MCF 10A (cell line): ENCODE measurements at places on chromosomes 1 and 21. TPM values are rescaled to one million over a fixed set of nuclear protein-coding genes. Genes with fewer than 3 reads are reported as not detected.

Gene TCHH
- total RNA-seq: 0.12 and 0.22 TPM in 2 replicates

Gene ANGPTL1
- not detected in 2 replicates for total RNA-seq

DNA sequence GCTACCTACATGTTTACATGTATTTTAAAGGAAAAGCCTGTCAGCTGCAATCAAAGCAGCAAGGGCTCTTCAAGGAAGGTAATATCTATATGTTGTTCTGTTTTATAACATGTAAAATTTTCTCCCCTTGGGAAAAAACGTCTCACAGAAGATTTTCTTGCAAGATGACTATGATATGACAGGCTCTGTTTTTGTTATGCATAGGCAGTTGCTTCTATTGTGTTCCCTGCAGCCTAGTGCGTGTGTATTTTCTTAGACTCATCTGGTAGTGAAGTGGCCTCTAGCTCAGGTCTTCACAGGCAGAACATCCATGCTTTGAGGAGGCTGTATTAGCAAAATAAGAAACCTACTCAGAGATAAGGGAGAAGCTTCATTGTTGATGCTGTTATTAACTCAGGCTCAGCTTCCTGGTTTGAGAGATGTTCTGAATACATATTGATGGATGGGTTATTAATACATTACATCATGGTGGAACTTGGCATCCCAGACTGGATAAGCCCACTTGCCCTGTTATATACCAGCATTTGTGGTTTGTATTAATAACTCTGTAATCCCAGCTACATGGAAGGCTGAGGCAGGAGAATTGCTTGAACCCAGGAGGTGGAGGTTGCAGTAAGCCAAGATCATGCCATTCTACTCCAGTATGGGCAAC, 35.8 kb downstream of the LAMC1 start:
- H3K36me3 ChIP-seq: peaks cover 12% of the 10 kb centered on the region
- no peak overlapping the region for H3K27ac ChIP-seq
- H3K4me3 ChIP-seq: no peak overlapping the region
- DNase-seq: no peak
- H3K4me1 ChIP-seq: peaks cover 15% of the 10 kb centered on the region

GRCh38 chr1:147515045-147515869, 26.0 kb upstream of the BCL9 start:
- H3K4me1 ChIP-seq: peaks cover 7% of the 10 kb centered on the region
- no peak overlapping the region for H3K27ac ChIP-seq
- H3K4me3 ChIP-seq: no peak overlapping the region
- H3K27me3 ChIP-seq: no peaks in the 10 kb centered on the region
- peak; percentile 84 for DNase-seq

DNA sequence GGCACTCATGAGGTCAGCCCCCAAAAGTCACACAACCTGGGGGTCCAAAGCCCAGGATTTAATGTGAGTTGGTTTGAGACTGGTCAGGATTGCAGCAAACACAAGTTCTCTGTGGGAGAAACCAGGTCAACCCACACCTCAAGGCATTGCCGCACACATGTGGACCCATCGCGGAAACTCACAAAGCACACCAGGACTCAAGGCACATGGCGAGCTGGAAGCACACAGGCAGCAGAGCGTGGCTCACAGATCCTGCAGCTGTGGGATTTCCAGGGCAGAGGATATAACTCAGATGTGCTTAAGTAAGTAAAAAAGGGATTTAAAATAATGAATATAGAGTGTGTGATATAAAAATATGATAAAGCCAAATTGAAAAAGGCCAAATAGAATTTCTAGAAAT, 51.6 kb upstream of the ADARB1 start:
- H3K27ac ChIP-seq: no peak overlapping the region
- H3K4me3 ChIP-seq: no peak overlapping the region
- peaks cover 2% of the 10 kb centered on the region for H3K4me1 ChIP-seq
- H3K27me3 ChIP-seq: no peaks in the 10 kb centered on the region
- H3K36me3 ChIP-seq: no peaks in the 10 kb centered on the region
- no peak for DNase-seq

DNA sequence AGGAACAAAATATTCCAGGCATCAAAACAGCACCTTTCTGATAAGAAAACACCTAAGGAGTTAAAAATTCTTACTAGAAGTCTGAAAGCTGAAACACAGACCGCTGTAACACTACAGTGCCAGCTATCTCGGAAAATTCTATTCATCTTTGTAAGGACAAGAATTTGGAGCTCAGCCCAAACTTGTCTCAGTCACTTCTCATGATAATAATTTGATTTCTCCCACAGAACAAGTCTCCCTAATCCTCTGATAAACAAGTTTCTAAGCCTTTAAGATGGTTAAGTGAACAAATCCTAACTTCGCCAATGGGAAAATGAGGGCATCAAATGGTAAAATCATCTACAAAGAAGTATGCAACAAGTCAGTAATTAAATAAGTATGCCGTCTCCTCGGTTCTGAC, 59.9 kb downstream of the SIPA1L2 start:
- DNase-seq: no peak
- peaks cover 29% of the 10 kb centered on the region for H3K4me1 ChIP-seq
- H3K4me3 ChIP-seq: no peak overlapping the region
